Endodermal cell (in vitro differentiated cells): ENCODE measurements at places on chromosomes 16 and 17.
A peak's percentile ranks its signal among the peaks of the same experiment; 100 is the strongest.

DNA sequence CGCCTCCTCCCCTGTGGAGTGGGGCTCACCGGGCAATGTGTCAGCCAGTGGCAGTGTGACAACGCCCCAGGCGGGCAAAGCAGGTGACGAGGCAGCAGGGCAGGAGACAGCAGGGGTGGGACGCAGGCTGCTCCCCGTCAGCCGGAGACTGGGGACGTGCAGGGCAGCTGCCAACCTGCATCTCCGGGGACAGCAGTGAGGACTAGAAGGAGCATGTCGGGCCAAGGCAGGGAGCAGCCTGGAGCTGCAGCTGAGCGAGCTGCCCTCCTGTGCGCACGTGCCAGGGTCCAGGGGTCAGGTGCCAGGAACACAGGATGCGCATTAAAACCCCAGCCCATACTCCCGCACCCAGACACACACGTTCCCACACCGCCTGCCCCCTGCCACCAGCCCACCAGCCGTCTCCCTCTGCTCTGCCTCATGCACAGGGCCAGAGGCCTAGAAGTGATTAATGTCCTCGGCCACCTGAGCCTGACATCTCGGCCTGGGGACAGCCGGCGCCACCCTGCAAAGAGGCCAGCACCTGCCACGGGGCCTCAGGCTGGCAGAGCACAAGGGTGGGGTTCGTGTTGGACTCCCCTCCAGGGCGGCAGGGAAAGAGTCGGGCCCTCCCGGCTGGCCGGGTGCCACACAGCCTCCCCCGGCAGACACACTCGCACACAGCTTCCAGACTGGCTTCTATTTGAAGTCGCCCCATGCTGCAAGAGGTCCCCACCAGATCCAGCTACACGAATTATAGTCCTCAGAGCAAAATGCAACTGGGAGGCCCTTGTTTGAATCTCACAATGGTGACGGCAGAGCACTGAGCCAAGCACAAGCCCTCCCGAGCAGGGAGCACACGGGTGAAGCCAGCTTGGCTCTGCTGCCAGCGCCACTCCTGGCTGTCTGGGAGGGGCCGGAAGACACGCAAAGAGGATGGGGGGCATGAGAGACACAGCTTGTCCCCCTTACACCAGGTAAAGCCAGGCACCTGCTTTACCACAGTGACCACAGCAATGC is 90.4 kb downstream of the RBFOX3 start:
- DNase-seq = no peak

DNA sequence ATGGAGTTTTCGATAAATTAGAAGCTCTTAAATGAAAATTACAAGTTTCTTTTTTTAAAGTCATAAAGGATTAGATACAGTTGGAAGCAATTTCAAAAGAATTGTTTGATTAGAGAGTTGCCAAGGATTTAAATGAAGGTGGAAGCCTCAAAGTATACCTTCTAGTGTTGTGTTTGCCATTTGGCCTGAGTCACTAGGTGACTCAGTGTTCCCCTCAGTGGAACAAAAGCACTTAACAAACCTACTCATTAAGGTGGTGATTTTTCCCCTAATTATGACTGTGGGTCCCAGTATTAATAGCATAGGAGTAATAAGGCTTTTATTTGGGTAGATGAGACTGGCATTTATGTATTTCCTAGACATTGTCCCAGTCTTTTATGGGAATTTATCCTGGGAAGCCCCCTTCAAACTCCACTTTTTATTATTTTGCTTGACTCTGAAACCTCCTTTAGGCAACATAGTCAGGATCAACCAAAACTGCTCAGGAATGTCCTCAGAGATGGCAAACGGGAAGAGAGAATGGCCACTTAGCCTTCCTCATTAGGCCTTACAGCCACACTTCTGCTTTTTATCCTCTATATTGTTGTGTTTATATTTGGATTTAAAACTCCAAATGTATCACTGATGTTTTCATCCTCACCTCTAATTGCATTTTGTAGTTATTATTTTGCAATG is 161.0 kb downstream of the FTO start:
- no peak for DNase-seq

GRCh38 chr16:9050102-9050830 is 41.2 kb upstream of the HAPSTR1 start:
- DNase-seq = peak; percentile 94

- DNase-seq = no peak
These were observed 16.6 kb downstream of the NOD2 start for GRCh38 chr16:50709980-50710379.

- peak; percentile 89 for DNase-seq
These were observed 2.0 kb downstream of the PPP1R9B start for GRCh38 chr17:50148226-50149090.
